Activated CD4-positive, alpha-beta T cell treated with anti-CD3 and anti-CD28 coated beads, Interleukin-10, Interleukin-2, amounts not matched to agents 100 ng/mL and 50 ng/mL, durations not matched to agents 16 hours and 8 hours (primary cell): ENCODE measurements at places on chromosomes 4 and X.

- DNase-seq = no peak
Measured at GRCh38 chr4:153927451-153927850, 138.6 kb upstream of the SFRP2 start.

DNA sequence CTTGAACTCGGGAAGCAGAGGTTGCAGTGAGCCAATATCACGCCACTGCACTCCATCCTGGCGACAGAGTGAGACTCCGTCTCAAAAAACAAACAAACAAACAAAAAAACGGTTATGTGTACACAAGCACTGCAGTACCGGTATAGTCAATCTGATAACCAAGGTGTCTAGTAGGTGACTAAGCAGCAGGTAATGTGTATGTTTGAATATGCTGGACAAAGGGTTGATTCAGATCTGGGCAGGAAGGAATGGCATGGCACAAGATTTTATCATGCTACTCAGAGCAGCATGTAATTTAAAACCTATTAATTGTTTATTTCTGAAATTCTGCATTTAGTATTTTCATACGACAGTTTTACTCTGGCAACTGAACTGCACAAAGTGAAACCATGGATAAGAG, 41.7 kb downstream of the MAGEC1 start:
- DNase-seq = no peak

DNA sequence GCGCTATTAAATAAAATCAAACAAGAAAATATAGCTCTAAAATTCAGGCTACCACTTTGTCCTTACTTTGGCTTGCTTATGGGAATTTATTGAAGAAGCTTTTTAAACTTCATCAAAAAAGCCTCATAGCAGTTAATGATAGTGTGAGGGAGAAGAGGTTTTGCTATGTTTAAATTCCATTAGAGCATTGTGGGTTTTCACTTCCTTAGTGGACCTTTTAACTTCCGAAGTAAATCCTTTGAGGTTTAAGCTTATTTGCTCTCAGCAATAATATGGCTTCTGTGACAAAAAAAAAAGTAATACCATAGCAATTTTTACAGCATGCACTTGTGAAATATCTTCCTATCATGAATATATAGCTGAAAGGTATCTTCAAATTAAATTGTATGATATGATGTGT, 120.2 kb upstream of the NDST4 start:
- DNase-seq = no peak

GRCh38 chrX:1885116-1885515, 270.3 kb downstream of the ASMT start:
- no peak for DNase-seq

GRCh38 chr4:87092389-87093141, 127.9 kb downstream of the KLHL8 start:
- no peak for DNase-seq

- DNase-seq = peak; percentile 36
Measured at GRCh38 chr4:70722199-70722791, 531 bp downstream of the RUFY3 start.

- no peak for DNase-seq
Measured at GRCh38 chr4:4643306-4643705, 101.5 kb upstream of the STX18 start.

GRCh38 chr4:184763150-184763780, 29.4 kb upstream of the CENPU start:
- DNase-seq = no peak

GRCh38 chr4:142352712-142353111, 493.4 kb downstream of the INPP4B start:
- no peak for DNase-seq

DNA sequence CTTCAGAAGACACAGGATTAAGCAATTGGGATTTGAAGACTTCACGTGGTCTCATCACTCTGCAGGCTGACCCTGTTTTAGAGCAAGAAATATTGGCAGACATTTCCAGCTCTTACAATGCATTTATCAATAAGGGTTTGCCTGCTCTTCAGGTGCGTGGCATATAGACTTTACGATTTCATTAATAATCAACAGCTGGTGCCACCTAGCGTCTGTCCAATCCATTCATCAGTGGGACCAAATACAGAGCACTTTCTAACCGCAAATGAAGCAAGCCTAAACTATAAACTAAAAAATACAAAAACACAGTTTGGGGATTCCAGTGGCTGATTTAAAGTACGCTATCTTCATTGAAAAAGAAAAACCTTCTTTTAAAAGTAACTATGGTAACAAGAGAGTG, 125.4 kb upstream of the DMD start:
- peak; percentile 2 for DNase-seq

GRCh38 chrX:66046612-66047235, 6.8 kb upstream of the VSIG4 start:
- DNase-seq = peak; percentile 77

DNA sequence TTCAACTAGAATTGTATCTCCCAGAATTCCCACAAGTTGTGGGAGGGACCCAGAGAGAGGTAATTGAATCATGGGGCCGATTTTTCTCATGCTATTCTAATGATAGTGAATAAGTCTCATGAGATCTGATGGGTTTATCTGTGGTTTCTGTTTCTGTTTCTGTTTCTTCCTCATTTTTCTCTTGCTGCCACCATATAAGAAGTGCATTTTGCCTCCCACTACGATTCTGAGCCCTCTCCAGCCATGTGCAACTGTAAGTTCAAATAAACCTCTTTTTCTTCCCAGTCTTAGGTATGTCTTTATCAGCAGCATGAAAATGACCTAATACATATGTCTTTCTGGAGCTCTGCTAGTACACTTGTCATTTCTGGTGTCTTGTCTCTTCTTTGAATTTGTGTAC, 22.1 kb upstream of the OR13H1 start:
- no peak for DNase-seq

- DNase-seq = peak; percentile 45
Measured at GRCh38 chrX:13985697-13986435, 43.8 kb downstream of the GEMIN8 start.
